ENCODE measurements at places on chromosomes 7 and 10. TPM values are rescaled to one million over a fixed set of nuclear protein-coding genes. Genes with fewer than 3 reads are reported as not detected.

DNA sequence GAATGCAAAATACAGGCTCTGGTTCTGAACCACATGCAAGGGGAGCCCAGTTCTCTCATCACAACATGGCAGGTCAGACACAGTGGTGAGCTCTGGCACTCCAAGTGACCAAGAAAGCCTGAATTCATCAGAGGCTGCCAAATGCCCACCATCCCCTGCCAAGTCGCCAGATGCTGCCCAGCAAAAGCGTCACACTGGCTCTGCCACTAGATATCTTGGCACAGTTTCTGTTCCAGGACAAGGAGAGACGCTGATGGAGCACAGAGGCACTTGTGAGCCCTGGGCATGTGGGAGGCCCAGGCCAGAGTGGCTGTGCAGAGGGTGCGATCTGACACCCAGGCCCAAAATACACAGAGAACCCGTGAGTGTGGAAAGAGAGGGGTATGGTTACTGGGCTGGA lies 57.8 kb downstream of the GAD2 start:
- no peak for DNase-seq

DNA sequence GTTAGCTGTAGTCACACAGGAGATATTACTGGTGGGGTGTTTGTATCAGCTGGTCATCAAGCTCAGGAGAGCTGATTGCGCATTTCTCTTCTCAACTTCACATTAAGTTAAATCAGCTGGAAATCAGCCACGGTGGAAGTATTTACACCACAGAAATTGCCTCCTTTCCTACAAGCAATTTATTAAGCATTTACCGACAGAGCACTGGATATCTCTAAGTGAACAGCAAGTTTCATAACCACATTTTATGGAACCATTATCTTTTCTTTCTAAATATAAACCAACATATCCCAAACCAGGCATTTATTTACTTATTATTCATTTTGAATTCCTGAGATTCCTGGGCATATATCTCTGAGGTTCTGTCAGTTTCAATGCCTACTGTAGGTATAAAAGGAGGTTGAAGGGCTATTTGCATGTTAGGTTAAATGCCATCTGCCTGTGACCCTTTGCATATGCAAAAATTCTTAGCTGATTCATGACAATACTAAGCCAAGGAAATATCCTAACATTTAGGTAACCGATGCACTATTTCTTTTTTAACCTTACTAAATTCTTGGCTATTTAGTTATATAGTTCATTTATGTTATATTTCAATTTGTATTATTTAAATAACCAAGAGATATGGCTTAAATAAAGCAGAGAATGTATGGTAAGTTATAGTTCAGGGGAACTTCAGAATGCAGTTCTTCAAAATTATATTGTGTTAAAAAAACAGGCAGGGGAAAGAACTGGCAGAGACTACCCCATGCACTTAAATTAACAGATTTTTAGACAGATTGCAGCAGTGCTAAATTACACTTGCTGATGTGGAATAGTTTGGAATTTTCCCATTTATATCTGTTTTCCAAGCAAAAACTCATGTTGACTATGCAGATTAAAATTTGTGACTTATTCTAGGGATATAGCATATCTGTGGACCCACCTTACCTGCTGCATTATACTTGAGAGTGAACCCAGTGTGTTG lies 56.8 kb downstream of the DYNC1I1 start:
- no peak for DNase-seq

DNA sequence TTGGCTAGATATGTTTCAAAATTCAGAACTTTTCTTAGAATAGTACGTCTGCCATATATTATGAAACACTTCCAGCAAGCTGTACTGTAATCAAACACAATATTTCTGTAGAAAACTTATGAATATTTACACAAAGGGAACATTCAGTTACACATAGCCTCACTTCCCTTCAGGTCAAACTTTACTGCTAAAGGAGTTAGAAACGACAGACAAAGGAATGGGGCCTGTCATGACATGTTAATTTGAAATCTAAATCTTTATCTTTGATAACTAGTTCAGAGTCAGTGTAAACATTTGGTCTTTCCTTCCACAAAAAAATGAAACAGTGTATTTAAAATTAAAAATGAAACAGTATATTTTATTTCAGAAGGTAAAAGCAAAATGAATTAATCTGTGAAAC lies 1.0 kb upstream of the CROT start:
- DNase-seq: no peak

DNA sequence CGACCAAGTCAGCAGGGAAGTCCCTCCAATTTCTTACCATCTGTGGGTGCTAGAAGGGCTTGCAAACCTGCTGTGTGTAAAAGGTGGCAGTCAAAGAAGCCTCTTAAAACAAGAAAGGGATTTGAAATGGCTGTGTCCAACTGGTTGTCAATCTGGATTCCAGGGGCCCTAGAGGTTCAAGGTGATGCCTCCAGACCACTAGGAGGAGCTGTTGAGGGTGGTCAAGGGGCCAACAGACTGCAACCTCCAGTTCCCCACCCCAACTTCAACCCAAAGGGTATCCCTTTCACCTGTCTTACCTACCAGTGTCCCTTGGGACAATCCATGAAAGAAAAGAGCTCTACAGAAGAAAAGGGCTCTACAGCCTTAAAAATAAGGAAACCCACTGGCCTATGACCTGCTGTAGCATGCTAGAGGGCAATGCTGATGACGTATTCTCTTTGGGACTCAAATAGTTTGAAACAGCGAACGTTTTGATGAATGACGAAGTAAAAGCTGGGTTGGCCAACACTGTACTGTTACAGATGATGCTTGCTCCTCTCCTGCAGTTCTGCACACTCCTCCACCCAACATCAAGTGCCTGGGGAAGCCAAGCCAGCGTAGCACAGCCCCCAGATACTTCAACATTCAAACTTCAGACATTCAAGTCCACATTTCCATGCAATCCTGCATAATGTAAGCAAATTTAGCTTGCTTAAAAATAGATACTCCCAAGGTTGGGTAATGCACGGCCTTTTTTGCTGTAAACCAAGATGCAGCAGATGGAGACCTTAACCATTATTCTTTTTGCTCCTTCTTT lies 45.9 kb upstream of the WDR11 start:
- DNase-seq: no peak

- DNase-seq: no peak
These were observed 42.7 kb downstream of the SNX10 start for GRCh38 chr7:26334166-26334859.

DNA sequence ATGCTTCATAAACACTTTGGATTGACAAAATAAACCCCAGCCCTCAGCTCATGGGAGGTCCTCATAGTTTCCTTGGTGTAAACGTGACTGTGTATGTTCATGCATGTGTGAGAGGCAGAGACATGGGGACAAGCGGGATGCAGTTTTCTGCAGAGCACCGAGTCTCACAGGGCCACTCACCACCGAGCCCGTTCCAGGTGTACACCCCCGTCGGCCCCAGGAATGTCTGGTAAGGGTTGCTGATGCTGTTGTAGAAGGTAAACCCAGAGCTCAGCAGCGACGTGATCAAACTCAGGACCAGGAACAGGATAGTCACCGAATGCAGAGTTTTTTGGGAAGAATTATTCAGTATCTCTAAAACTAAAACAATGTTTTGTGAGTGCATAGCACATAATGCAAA lies 9.2 kb downstream of the CLRN3 start:
- no peak for DNase-seq

DNA sequence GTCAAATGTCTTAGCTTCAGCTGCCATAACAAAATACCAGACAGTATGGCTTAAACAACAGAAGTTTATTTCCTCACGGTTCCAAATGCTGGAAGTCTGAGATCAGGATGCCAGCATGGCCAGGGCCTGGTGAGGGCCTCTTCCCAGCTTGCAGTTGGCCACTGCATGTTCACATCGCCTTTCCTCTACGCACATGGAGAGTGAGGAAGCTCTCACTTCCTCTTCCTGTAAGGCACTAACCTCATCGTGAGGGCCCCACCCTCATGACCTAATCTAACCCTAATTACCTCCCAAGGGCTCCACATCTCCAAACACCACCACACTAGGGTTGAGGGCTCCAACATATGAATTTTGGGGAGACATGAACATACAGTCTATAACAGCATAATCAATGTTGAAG lies 14.4 kb downstream of the ZNF33B start:
- no peak for DNase-seq

DNA sequence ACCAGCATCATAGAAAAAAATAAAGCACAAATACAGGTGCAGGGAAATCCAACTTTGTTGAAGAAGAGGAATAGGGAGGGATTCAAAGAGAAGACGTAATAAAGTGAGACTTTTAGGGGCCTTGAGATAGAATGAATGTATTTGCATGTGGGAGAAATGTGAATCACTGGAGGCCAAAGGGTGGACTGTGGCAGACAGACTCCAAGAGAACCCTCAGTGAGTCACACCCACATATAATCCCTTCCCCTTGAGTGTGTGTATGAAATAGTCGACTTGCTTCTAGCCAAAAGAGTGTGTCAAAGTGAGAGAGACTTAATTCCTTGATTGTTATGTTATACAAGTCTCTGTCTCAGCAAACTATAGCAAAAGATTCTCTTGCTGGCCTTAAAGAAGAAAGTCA lies 101.3 kb upstream of the GHITM start:
- DNase-seq: no peak

DNA sequence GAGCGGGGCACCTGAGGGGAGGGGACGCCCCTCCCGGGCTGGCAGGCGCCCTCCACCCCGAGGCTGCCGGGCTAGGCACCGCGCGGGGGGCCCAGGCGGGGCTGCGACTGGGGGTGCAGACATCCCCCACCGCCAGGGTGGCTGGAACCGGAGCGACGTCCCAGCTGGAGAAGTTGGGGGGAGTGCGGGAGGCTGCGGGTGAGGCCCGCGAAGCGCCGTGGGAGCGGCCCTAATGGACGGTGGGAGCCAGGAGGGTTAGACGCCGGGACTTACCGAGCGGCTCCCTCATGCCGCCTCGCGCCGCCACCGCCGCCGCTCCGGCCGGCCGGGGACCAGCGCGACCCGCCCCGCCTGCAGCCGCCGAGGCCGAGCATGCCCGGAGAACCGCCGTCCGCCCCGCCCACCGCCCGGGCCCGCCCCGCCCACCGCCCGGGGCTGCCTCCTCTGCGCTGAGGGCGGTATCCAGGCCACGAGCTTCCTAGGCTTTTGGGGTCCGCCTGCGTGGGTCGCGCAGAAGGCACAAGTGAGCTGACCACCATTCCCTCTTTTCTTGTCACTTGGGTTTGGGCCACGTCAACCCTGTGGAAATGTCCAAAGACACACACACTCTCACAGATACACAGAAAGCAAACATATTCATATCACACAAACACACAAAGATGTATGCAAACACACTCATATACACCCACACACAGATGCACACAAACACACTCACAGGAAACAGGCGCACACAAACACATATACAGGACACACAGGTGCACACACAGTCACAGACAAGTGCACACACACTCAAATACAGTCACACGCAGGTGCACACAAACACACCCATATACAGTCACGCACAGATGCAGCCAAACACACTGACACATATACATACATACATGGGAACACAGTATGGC lies at the start of gene JCAD:
JCAD (minus strand) TSS at position 378 of the 899 bp plus-strand sequence. CDS start 11,774 bp downstream, outside the sequence.
- DNase-seq: no peak

- no peak for DNase-seq
These were observed 60.3 kb upstream of the STK17A start for GRCh38 chr7:43522406-43523156.

DNA sequence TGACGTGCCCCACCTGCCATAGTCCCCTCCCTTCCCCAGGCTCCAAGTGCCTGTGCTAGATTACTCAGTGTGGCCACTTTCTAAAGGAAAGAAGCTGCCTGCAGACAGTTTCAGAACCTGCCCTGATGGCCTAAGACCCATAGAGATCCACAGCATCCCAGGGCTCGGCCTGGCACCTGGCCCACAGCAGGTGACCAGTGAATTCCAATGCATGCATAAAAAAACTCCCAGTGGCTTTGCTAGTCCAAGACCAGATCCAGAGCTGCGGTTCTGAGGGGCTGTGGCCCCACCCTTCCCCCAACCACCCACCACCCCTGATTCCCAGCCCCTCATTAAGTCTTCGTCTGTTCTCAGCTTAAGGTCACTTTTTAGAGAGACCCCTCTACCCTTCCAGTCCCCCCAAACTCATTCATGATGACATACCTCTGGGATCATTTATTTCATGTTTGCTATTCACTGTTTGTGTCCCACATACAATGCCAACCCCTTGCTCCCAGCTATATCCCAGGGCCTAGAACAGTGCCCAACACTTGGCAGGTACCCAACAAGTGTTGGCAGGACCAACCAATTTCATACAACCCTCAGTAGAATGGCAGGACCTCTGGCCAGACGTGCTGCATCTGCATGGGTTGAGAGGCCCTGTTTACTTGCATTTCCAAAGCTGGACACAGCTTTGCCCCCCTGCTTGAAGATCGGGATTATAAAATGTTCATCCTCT lies 118.1 kb downstream of the RGS10 start:
- no peak for DNase-seq

DNA sequence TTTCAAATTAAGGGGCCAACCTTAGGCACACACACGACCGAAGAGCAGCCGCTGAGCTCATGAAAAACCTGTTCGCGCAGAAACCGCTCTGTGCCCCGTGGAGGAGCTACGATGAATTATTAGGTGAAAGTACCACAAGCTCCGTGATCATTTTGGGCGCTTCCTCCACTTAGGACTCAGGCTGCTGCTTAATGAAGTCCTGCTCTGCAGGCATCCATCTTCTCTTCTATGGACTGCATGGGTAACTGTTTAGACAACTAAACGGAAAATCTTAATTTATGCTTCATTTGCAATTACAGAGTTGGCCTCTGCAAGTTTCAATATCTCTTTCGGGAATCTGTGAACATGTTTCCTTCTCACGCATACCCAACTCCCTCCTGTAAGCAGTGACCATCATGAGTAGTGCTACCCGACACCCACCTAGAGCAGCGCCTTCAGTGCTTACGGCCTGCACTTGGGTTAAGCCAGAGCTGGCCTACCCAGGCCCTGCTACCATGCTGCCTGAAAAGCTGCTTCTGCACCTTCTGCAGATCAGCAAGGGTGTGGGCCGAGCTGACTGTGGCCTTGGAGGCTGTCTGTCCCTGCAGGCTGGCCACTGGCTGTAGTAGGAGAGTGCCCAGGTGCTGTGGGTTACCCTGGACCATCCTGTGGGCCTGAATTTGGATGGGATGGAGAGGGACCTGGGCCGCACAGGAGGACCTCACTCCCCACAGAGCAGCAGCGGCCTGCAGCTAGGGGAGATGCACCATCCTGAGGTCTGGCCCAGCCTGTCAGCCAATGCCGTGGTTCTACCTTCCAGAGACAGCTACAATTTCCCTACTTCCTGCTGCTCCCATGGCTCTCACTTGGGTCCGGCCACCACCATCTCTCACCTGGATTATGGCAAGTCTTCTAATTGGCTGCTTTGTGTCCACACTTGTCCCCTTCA lies 36.0 kb downstream of the GNA12 start:
- no peak for DNase-seq

The AHR gene
- 9.0 TPM for polyA plus RNA-seq

The FBXL15 gene
- polyA plus RNA-seq: 4.3 TPM

The KIF11 gene
- polyA plus RNA-seq: 8.7 TPM

The GDF2 gene
- polyA plus RNA-seq: not detected
